ENCODE measurements at places on chromosomes 7 and 10.

- DNase-seq, result no peak
Measured at GRCh38 chr10:114520453-114520852, 116.2 kb upstream of the AFAP1L2 start.

- DNase-seq, result no peak
Measured at GRCh38 chr7:39153647-39154046, 175.9 kb downstream of the POU6F2 start.

DNA sequence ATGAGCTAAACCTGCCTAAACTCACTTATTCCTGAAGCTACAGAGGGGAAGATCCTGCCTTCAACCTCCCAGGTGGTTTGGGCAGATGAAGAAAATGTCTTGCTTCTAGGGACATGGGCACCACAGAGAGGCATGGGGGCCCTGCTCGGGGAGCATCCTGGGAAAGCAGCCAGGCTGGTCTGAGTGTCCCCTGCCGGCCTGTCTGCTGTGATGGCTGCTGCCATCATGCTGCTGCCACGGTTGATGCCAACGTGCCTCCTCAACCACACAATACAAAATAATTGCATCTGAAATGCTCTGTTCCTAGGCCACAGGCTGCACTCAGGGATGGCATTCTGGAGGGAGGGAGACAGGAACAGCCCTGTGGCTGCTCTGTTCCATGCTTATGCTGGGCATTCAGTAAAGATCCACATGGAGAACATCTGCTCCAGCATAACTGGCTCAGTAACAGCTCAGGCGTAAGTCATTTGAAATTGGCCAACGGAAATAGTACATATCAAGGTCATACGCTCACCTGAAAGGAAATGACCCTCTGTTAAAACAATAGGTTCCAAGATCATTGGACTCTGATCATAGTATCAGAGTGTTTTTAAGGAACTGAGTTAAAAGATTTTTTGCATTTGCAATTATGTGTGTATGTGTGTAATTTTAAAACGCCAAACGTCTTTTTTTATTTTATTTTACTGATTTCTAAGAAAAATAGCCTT is 299.0 kb downstream of the TNS3 start:
- DNase-seq, result no peak

GRCh38 chr10:77609781-77610272 is 27.8 kb downstream of the KCNMA1 start:
- DNase-seq, result no peak

- DNase-seq, result no peak
Measured at GRCh38 chr7:156703209-156703608, 62.6 kb downstream of the RNF32 start.

GRCh38 chr7:121023683-121024511 is 35.4 kb downstream of the CPED1 start:
- no peak for DNase-seq

GRCh38 chr7:89681448-89681847 is 472.8 kb upstream of the STEAP1 start:
- no peak for DNase-seq

GRCh38 chr7:121382473-121382872 is 13.6 kb downstream of the FAM3C start:
- no peak for DNase-seq

DNA sequence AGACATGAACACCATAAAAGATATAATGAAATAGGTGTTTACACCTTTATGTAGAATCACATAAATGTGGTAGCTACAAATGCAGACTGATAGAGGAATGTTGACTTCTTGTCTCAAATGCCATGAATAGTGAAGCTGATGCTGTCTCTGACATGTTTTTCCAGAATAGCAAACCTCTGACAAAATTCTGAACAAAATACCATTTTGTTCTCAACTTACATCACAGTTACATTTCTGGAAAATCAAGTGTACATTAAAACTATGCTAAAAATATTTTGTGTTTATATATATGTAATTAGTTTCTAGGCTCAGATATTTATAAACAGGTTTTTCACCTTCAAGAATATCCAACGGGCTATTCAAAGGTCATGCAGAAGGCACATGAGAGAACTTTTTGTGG is 16.8 kb upstream of the PTPN12 start:
- no peak for DNase-seq

DNA sequence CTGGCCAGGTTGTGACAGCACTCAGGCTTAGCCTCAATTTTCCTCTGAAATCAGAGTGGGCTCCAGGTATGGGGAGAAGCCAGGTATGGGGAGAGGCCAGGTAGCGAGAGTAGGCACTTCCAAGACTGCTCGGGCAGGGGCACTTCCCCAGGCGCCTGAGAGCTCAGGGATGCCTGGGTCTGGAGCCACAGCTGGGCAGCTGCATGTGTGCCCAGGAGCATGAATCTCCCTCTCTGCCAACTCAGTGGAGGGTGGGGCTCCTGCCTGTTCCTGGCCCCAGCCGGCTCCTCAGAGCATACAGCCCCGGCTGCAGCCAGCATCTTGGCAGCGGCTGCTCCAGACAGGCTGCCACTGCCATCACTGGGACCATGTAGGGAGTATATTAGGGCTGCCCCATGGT is 313.9 kb downstream of the AUTS2 start:
- DNase-seq, result no peak

DNA sequence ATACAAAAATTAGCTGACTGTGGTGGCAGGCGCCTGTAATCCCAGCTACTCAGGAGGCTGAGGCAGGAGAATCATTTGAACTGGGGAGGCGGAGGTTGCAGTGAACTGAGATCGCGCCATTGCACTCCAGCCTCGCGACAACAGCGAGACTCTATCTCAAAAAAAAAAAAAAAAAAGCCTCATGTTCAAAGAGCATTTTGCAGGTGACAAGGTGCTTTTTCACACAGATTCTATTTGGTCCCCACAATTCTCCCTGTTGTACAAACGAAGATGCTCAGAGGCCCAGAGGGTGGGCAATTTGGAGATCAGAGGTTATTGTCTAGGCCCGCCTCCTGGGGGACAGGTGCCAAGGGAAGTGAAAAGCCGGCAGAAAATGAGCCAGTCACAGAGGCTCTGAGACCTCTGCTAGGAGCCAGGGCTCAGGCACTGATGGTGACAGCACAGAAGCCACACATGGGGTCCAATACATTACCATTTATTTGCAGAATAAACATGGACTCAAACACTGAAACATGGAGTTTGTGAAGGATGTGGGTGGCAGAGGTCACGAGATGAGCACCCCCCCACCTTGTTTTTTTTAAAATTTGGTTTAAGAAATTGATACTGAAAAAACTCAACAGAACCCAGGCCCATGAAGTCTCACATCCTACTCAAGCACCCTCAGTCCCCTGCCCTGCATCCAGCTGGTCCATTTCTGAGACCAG is 882 bp upstream of the GAL3ST4 start:
- DNase-seq, result peak; percentile 10

GRCh38 chr7:102291056-102291915 is 4.6 kb downstream of the SH2B2 start:
- DNase-seq, result no peak

GRCh38 chr7:93145354-93145753 is 2.8 kb downstream of the SAMD9L start:
- DNase-seq, result no peak

- no peak for DNase-seq
Measured at GRCh38 chr7:94514140-94514889, 4.7 kb downstream of the CASD1 start.

DNA sequence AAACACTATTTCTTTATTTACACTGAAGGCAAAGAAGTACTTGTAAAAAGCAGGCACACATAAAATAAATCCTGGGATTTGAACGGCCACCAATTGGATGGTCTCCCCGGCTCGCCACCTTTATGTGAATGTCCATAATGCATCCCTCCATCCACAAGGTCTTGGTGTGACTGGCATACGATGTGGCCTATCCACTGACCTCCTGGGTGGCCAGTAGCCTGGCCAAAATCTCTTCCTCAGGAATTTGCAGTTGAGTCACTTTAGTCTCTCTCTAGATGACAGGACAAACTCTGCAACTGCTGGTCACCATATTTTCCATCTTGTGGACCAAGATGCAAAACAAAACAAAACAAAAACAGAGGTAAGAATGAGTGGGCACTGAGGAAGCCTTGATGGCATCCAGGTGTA is 39.1 kb downstream of the CDK1 start:
- no peak for DNase-seq

DNA sequence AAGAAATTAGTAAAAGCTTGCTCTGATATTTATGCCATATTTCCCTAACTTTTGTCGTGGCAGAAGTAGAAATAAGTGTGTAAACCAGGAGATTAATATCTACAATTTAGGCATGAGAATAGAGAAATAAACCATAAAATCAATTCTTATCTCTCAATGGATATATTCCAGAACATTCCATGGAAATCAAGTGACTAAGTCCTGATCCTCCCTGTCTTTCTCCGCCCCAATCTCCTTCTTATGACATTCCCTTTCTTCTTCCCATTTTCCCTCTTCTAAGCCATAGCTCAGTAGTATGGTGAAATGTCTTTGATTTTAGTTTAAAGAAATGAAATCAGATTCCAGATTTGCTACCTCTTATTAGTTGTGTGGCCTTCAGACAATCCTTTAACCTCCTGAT is 88.8 kb downstream of the TBXAS1 start:
- DNase-seq, result no peak

- no peak for DNase-seq
Measured at GRCh38 chr10:28797904-28798371, 120.6 kb downstream of the BAMBI start.

GRCh38 chr7:29084832-29085231 is 61.5 kb downstream of the CPVL start:
- no peak for DNase-seq

- DNase-seq, result no peak
Measured at GRCh38 chr10:33519130-33519860, 184.8 kb upstream of the NRP1 start.

- DNase-seq, result no peak
Measured at GRCh38 chr10:7410301-7410861, 453 bp downstream of the SFMBT2 start.

GRCh38 chr7:43511029-43511428 is 71.9 kb upstream of the STK17A start:
- DNase-seq, result no peak

DNA sequence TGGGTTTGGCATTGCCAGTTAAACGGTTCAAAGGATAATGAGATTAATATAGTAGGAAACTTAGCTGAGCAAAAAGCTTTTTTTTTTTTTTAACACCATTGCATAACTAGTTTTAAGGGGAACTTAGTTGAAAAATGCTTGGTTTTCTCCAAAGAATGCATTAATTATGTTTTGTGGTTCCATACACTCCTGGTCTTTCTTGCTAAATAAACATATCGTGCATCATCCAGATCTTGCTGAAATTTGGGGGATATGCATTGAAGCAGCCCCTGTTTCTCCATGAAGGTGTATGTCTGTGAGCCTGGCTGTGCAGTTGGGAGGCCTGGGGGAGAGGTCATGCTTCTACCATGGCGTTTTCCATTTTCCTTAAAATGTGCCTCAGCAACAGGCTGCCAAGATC is 558.2 kb upstream of the GALNT17 start:
- no peak for DNase-seq

DNA sequence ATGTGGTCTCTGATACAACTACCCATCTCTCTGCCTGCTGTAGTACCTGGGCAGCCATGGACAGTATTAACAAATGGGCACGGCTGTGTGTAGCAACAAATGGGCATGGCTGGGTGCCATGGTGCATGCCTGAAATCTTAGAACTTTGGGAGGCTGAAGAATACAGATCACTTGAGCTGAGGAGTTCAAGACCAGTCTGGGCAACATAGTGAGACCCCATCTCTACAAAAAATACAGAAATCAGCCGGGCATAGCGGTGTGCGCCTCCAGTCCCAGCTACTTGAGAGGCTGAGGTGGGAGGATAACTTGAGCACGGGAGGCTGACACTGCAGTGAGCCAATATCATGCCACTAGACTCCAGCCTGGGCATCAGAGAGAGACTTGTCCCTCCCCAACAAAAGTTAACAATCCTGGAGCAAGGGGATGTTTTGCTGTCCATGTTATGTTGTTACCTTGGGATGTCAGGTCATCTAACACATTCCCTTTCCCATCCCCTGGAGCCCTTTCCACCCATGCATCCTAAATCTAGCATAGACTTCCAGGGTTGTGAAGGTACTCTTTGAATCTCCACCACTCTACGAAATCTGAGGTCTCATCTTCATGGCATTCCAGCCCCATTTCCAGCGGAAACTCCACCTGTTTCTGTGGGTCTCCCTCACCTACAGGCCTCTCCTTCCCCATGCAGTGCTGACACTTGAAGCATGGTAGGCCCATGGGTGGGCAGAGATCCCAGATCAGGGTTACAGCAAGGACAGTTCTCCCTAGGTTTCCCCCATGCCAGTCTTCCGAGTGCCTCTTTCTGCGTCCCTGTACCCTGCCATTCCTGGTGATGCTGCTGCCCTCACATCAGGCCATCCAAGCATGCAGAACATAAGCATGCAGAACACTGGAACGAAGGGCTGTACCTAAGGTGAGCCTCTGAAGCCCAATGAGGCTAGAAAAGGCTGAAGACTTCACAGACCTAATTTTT is 13.1 kb downstream of the FXYD4 start:
- DNase-seq, result no peak

DNA sequence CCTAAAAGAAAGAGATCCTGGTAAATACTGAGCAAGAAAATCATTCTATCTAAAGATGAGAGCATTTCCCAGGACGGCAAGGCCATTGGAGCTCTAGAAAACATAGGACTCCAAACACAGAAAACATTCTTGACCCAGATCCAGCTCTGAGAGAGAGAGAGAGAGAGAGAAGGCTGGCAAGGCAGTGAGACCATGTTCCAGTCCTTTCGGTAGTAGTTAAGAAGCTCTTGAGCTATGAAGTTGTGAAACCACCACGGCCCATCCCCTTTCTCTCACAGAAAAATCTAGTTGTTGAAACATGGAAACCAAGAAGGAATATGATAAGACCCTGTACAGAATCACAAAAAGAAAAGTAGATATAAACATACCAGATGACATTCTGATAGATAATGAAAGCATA is 212.4 kb upstream of the NPSR1 start:
- DNase-seq, result no peak

- no peak for DNase-seq
Measured at GRCh38 chr10:126209451-126209850, 178.8 kb downstream of the ADAM12 start.

- DNase-seq, result no peak
Measured at GRCh38 chr7:4000934-4001333, 681.2 kb upstream of the FOXK1 start.

DNA sequence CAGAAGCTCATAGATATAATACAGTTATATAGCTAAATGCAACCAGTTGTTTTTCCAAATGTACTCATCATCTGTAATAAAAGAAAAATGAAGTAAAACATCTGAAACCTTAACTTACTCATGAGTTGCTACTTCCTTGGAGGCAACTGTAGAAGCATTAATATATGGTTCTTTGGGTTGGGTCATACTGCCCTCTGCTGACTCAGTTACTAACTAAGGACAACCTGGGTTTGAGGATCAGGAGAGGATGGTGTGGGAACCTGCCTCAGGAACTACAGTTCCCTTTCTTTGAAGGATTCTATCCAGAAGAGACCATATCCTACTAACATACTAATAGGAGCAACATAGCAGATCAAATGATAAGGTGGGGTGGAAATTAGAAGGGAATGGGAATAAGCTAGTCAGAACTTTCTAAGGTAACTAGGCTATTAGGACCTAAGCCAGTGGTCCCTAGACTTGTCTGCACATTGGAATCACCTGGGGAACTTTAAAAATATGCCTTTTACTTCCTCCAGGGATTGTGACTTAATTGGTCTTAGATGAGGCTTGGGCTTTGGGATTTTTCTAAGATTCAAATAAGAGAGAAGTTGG is 20.7 kb downstream of the COX15 start:
- peak; percentile 16 for DNase-seq

- DNase-seq, result no peak
Measured at GRCh38 chr7:23434147-23434917, 36.0 kb downstream of the IGF2BP3 start.
